ENCODE measurements at places on chromosomes 7 and 10.

GRCh38 chr7:104074529-104074928, 85.1 kb upstream of the RELN start:
- DNase-seq, result no peak

- DNase-seq, result no peak
These were observed 379.8 kb downstream of the BBS9 start for GRCh38 chr7:33509206-33509605.

GRCh38 chr10:14405076-14406065, 74.6 kb upstream of the FRMD4A start:
- DNase-seq, result no peak

- DNase-seq, result no peak
These were observed 575.6 kb downstream of the KIF20B start for GRCh38 chr10:90276894-90277475.

DNA sequence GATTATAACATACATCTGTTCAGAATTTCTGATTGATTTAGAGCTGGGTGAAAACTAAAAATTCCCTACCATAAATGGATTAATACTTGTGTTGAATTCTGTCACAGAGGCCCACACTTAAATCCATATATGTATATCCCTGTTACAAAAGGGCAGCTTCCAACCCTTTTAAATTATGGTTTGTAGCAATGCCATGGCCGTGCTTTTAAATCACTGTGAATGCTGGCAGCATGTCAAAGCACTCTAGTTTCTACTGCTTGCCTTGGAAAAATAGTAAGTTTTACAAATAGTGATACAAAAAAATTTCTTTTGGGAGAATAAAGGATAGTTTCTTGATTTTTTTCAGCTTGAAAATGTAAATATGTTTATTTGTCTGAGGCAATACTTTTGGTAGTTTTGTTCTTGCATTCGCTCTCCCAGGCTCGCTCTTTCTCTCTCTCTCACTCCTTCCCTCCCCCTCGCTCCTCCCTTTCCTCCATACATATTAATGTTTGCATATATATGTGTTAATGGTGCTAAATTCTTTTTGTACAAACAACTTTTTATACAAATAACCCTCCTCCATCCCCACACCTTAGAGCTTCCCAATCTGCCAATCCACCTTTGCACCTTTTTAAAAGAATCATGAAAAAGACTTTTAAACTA, 29.8 kb downstream of the TES start:
- no peak for DNase-seq

DNA sequence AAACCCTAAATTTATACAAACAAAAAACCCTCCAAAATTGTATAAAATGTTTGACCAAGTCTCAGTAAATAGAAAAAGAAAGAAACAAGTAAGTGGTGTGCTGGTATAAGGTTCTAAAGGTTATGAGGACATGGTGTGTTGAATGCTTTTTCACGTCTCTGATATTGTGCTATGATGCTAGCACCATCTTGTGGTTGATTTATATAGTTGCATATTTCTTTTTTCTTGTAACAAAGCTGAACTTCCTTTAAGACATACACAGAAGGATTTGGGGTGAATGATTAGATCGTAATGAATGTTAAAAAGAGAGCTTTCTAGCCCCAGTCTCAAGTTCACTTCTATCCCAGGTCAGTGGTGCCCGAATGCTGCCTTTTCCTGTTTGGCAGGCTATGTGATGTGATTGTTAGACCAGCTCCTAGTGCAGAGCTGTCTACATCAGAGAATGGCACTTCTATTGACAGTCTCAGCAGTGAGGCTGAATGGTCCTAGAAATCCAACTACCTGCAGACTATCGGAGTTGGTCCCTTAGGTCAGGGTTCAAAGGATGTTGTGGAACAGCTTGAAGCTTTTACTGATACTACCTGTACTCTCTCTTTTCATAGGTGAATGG, 25.0 kb downstream of the VTI1A start:
- DNase-seq, result no peak

GRCh38 chr10:11146402-11147171, 128.9 kb downstream of the CELF2 start:
- DNase-seq, result no peak

DNA sequence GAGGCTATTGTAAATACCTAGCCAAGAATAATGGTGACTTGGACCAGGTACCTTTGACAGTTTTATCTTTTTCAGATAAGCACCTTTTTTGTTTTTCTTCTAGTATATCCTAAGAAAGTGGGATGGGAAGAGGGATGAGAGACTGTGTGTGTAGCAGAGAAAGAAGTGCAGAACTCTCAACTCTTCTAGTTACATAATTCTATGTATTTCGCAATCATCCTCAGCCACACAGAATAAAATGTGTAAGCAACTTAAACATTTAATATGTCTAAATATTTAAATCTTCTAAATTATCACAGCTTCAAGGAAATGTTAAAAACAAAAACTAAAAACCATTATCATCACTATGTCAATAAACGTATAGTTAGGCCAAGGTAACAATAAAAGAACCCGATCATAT, 42.6 kb upstream of the GSAP start:
- DNase-seq, result no peak

GRCh38 chr10:99766302-99766681, 16.1 kb upstream of the ABCC2 start:
- DNase-seq, result no peak

- no peak for DNase-seq
These were observed 217.3 kb downstream of the RPS24 start for GRCh38 chr10:78251016-78251385.

GRCh38 chr7:18064242-18064838, 36.7 kb upstream of the PRPS1L1 start:
- no peak for DNase-seq

- DNase-seq, result no peak
These were observed 107.9 kb downstream of the PROSER2 start for GRCh38 chr10:11931038-11931437.

DNA sequence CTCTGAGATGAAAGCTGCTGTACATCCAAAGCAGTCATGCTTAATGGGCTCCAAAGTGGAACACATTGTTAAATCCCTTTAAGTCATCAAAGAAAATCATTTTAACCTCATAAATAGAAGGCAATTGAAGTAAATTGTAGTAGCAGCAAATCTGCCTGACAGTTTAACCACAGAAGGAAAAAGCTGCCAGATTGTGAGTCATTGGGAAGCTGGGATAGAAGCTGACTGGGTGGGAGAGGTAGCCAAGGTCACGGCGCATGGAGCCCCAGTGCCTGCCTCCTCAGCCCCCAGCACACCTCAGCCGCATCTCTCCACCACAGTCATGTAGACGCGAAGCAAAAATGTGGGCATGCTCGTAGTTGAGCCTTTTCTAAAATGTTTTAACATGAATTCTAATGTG, 44.0 kb downstream of the TARP start:
- DNase-seq, result no peak

- DNase-seq, result no peak
These were observed 1.8 kb upstream of the PFKFB3 start for GRCh38 chr10:6200734-6201515.

GRCh38 chr10:67788028-67788886, 49.7 kb downstream of the DNAJC12 start:
- DNase-seq, result no peak

DNA sequence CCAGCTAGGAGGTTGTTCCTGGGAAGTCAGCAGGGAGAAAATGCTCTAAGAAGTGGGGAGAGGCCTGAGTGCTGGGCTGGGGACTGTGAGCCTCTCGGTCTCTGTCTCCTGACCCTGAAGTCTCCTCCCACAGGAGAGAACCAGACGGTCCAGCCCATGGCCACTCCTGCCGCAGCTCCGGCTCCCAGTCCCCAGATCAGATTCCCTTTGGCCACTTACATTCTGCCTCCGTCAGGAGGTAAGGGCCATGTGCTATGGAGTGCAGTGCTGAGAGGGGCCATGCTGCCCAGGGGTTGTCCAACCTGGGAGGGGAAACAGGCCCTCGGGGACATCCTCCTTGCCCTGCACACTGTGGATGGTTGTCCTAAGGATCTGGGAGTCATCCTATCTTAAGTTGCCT, 21.3 kb upstream of the ZNF467 start:
- DNase-seq, result no peak

GRCh38 chr7:50310361-50310760, 5.8 kb downstream of the IKZF1 start:
- DNase-seq, result no peak

- no peak for DNase-seq
These were observed 1.4 kb upstream of the TMEM26 start for GRCh38 chr10:61454541-61454940.

DNA sequence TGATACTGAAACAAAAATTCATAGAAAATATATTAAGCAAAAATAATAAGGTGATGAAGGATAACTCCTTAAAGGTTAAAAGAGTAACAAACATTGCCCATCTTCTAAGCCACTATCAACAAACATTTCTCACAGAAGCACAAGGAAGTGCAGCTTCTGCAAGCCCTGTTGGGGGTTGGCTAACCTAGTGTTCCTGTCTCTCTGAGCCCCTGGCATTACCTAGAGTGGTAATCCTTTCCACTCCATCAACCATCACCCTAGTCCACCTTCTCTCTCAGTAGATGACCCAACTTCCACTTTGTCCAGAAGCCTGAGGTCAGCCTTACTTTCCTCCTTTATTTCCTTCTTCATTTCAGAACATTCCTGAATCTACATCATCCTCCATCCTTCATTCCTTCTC, 59.7 kb downstream of the HIPK2 start:
- DNase-seq, result no peak

DNA sequence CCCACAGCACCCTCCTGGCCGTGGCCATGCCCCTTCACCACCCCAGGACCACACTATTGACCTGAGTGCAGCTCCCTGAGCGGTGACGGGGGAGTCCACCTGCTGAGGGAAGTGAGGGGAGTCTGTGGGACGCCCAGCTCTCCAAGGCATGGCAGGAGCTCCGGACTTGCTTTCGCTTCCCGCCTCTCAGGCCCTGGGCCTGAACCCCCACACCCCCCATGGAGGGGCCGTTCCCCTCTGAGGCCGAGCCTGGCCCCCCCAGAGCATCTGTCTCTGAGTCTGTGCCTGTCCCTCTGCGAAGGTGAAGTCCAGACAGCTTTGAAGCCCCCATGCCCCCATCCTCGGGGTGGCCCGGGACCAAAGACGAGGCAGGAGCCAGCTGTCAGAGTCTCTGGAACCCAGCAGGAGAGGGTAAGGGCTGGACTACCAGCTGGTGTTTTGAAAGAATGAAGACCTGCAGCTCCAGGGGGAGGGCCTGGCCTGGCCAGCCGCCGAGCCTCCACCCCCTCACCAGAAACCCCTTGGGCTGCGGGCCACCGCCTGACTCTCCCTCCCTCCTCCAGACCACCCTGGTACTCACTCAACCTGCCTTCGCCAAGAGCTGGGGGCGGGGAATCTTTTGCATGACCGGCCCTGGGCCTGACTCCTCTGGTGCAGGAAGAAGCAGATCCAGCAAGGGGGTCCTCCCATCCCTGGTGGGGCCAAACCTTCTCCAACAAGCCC, 114.0 kb downstream of the PDGFA start:
- no peak for DNase-seq

DNA sequence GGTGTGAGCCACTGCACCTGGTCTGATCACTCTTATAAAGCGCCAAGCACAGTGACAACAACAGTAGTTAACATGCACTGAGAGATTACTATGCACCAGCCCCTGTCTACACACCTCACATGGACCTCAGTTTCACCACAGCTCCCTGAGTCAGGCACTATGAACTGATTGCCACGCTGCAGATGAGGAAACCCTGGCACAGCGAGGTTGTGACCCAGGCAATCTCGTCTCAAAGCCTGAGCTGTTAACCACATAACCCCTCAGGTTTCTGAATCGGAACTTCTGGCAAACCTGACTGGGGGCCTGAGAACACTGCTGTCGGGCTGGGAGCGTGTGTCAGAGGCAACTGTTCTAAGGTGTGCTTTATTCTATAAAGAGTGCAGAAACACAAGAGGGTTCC, 150.8 kb downstream of the RNF216 start:
- no peak for DNase-seq

GRCh38 chr10:86486856-86487255, 34.7 kb downstream of the WAPL start:
- DNase-seq, result no peak

DNA sequence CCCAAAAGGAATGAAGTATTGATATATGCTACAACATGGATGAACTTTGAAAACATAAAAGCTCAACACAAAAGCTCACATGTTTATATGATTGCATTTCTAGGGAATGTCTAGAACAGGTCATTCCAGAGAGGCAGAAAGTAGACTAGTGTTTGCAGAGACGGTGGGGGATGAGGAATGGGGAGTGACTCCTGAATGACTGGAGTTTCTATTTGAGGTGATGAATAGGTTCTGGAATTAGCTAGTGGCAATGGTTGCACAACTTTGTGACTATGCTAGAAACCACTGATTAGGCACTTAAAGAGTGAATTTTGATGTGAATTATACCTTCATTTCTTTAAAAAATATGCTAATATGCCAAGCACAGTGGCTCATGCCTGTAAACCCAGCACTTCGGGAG, 6.9 kb downstream of the KPNA7 start:
- no peak for DNase-seq

GRCh38 chr7:156104501-156105336, 292.5 kb upstream of the SHH start:
- DNase-seq, result no peak

- no peak for DNase-seq
These were observed 52.6 kb upstream of the CYP2C8 start for GRCh38 chr10:95121904-95122303.

GRCh38 chr7:45078125-45078681, 10.6 kb downstream of the NACAD start:
- DNase-seq, result no peak

DNA sequence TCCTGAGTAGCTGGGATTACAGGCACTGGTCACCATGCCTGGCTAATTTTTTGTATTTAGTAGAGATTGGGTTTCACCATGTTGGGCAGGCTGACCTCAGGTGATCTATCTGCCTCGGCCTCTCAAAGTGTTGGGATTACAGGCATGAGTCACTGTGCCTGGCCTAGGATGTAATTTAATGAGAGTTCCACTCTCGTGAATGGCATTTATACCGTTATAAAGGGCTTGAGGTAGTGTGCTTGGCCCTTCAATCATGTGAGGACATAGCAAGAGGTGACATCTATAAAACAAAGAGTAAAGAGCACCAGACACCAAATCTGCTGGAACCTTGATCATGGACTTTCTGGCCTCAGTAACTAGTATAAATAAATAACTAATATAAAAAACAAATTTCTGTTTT, 93.5 kb upstream of the PPP1R9A start:
- DNase-seq, result no peak
